Dermis lymphatic vessel endothelial cell (primary cell): ENCODE measurements at places on chromosomes 6 and 20. TPM values are rescaled to one million over a fixed set of nuclear protein-coding genes. Genes with fewer than 3 reads are reported as not detected.

Gene SLA2
- not detected in 2 replicates for total RNA-seq

Gene CLVS2
- total RNA-seq: not detected in 2 replicates

Gene DZANK1
- 0.33 and 0.43 TPM in 2 replicates for total RNA-seq

Gene SEMG1
- not detected in 2 replicates for total RNA-seq

Gene TBXT
- not detected in 2 replicates for total RNA-seq

Gene BPIFB2
- total RNA-seq: not detected in 2 replicates

Gene TFAP2A
- total RNA-seq: 0.11 TPM in 1 of 2 replicates, not detected in the other
